ENCODE measurements at places on chromosomes 1 and 21.

DNA sequence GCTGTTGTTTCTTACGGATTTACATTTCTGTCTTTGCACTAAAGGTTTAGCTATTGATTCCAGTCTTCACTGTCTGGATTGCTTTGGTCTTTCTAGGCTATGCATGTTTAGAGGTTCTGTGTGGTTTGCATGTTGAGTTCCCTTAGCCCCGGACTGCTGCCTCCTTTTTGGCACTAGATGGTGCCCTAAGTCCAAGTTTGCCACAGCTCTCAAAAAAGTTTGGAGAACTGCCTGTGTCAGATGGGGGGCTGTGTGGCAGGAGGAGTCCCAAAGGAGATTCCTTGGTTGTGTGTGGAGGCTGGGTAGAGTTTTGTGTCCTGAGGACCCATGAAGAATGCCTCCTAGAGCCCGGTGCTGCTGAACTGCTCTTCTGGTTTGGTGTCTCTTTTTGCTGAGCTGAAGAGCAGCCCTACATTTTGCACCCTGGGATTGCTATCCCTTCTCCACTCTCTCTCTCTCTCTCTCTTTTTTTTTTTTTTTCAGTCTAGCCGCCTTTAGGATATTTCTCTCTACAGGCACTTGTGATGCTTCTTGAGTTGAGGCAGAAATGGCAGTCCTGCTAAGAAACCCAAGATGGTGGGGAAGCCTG, 74.4 kb downstream of the PTGS2 start:
- no peak for DNase-seq

DNA sequence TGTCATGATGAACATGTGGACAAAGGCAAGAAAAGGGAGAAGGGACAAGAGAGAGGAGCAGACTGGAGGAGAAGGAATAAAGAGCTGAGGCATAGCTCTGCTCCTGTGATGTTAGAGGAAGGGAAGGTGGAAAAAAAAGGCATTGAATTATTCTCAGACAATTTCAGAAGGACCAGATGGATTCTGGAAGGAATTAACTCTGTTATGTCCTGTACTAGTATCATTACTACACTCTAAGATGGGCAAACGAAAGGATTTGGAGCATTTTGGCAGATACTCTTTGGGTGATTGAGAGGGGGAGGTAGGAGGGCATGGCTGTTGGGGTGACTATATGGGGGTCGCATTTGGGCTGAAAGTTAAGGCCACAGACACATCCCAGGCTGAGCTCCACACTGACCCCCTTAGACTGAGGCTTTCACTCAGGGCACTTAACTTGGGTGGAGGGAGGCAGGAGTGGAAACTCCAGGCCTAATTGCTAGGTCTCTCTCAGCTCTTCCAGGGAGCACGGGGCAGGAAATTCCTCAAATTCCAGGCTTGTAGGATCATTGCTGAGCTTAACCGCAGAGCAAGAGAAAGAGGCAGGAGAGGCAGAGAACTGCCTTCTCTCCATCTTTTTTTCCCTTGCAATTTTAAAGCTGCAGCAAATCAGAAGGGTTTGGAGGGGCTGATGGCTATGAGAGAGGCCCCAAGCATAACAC, 25.9 kb downstream of the KIRREL1 start:
- DNase-seq, result peak; percentile 74

DNA sequence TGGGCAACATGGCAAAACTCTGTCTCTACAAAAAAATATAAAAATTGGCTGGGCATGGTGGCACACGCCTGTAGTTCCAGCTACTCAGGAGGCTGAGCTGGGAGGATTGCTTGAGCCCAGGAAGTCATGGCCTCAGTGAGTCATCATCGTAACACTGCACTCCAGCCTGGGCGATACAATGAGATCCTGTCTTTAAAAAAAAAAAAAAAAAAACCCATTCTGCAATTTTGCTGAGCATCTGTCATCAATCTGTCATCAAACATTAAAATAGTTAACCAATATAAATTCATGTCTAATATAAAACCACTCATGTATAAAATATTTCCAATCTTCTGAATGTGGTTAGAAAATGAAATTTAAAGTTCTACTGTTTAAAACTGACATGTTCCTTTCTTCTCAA, 56.9 kb downstream of the LPAR3 start:
- DNase-seq, result no peak

DNA sequence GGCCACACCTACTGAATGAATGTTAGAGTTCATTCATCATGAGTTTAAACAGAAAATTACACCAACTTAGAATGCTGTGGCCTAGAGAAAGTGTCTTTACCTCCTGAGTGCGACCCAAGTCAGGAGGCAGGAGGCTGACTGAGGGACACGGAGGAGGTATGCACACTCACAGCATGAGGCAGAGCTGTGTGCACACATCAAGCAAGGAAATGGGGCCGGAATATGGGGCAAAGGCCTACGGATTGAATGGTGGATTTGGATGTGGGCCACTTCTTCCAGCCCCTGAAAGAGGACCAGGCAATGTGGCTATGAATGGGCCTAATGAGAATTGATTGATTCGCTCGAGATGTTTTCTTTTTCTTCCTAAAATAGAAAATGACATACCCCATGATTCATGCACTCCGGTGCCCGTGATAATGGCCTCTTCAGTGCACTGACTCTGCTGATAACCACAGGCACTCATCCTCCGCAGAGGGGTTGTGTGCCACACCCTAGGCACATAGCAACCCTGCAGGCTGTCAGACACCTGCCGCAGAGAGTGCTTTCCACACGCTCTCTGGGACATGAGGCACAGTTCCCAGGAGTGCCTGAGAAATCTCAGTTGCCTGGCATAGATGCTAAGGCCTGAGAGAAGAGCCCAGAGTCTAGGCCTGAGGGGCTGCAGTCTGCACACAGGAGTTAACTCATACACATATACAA, 155.5 kb downstream of the GLUL start:
- no peak for DNase-seq

GRCh38 chr1:147089457-147089856, 82.8 kb downstream of the PRKAB2 start:
- no peak for DNase-seq

DNA sequence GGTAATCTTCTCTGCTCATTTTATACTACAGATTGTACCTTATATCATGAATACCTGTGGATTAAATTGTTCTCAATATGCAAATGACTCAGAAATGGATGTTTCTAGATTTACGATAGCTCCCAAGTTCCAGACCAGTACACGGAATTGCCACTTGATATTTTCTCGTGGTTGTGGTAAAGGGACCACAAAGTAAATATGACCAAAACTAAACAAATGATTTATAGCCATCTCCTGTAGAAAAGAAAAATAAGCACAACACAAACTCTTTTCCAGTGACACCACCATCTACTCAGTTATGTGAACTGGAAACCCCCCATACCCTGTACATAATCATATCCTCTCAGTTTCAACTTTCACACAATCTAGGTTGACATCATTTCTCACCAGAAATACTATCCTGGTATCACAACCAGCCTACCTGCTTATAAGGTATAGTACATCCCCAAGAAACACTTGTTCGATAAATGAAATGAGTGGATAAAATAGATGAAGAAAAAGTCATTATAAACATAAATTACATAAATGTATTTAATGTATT, 172.3 kb downstream of the ADGRL4 start:
- no peak for DNase-seq

DNA sequence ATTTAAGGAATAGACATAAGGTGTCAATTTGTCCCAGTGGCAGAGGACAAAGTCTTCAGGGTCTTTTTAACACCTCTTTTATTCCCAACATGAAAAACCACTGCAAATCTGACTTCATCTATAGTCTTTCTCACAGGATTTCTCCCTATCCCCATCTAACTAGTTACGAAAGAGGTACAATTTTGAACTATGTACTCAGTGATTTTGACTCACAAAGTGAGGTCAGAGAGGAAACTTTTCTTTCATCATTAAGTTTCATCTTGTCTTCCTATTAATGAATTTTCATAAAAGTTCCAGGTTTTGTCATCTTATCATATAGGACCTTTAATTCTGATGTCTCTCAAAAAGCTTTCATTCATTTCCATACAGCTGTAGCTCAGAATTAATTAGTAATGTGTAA, 63.3 kb downstream of the ASH1L start:
- no peak for DNase-seq

GRCh38 chr1:91022518-91022929, 689 bp upstream of the ZNF644 start:
- DNase-seq, result no peak

- DNase-seq, result peak; percentile 71
These were observed 12.6 kb upstream of the SAMD11 start for GRCh38 chr1:910881-911721.

DNA sequence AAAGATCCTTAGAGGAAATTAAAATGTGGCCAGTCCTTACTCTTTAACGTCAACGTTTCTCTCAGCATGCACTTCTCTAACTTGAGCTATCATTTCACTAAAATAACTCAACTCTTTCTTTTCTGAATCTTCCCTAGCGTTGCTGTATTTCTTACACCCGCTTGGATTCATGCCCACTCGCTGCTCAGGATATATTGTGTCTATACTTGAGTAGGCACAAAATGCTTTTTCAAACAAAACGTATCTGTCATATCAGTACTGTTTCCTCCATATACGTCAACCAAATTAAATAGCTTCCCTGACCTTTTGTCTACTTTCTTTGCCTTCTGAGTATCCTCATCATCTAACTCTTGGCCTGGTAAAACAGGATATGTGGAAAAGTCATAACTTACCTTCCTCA, 549.7 kb downstream of the SMYD3 start:
- no peak for DNase-seq

GRCh38 chr1:181632492-181632891, 149.2 kb downstream of the CACNA1E start:
- no peak for DNase-seq

GRCh38 chr1:53918343-53918742, 24.4 kb downstream of the DIO1 start:
- no peak for DNase-seq

GRCh38 chr1:4650481-4650880, 3.9 kb upstream of the AJAP1 start:
- peak; percentile 93 for DNase-seq

GRCh38 chr1:41442697-41443251, 41.7 kb downstream of the EDN2 start:
- no peak for DNase-seq

GRCh38 chr1:96772972-96773371, 51.4 kb downstream of the PTBP2 start:
- DNase-seq, result no peak

DNA sequence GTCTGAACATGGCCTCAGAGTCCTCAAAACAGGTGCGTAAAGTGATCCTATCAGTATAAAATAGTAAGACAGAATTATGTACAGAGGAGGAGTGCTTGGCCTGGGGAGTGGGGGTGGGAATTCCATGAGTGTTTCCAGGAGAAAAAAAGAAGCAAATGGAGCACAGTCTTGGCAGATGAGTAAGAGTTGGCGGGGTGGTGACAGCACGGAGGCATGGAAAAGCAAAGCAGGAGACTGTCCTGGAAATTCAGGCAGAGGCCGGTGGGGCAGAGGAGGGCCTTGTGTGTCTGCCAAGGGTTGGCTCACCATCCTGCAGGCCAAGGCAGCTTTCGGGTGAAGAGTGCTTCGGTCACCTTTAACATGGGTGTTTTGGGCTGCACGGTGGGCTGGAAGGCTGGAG, 63.4 kb downstream of the OPTC start:
- no peak for DNase-seq

DNA sequence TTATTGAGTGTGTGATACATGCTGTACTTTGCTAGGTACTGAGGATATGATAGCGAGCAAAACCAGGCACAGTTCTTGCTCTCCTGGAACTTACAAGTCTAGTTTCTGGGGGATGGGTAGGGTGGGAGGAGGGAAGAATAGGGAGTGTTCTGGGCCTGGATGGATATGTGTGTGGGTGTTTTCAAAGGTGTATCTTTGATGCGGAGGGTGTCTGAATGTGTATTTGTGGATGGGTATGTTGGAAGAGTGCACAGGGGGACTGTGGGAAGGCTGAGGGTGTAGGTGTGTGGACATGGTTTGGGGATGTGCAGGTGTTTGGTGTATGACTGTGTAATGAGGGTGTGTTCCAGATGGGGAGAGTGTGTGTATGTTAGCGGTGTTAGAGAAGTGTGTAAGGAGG, 4.5 kb upstream of the DPH2 start:
- no peak for DNase-seq

GRCh38 chr1:174954671-174955669, 44.8 kb upstream of the CACYBP start:
- DNase-seq, result no peak

- no peak for DNase-seq
These were observed 10.5 kb downstream of the NCMAP start for GRCh38 chr1:24566236-24566867.

- no peak for DNase-seq
These were observed 103.9 kb downstream of the CASZ1 start for GRCh38 chr1:10692401-10693021.

DNA sequence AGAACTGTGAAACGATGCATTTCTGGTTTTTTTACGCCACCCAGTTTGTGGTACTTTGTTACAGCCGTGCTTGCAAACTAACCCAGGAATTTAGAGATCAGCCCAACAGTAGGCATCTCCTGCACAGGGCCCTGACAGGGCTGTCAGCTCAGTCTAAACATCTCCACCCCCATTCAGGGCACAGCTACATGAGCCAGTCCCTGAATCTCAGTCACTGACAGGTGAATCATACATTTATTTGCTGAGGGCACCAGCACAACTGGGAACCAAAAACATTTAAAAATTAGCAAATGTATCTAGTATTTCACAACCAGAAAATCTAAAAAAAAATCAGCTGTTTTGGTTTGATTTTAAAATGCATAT, 30.7 kb downstream of the PRDX6 start:
- DNase-seq, result no peak

DNA sequence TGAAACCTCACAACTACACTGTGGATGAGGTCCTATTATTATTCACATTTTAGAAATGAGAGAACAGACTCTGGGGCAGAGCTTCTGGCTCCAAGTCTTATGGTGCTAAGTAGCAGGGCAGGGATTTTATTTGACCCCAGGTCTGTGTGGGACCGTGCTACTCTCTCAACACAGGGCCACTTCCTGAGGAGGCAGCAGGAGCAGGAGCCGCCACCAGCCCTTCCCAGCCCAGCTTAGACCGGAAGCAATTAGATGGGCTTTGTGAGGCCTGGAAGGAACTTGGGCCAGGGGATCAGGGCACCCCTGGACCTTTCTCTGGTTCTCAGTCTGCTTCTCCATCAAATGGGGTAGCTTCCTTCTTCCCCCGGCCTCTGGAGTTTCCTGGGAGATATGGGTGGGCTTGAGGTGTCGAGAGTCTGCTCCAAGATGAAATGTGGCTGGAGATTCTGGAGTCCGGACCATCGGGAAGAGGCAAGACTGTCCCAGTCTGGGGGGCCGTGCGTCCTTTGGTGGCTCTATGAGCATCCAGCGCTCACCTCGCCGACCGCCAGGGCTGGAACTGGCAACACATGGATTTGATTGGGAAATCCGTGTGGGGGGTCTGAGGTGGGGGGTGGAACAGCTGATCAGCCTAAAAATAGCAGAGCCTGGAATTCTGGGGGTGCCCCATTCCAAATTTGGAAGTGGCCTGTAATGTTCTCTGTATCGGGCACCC, 136.8 kb downstream of the FOXD2 start:
- no peak for DNase-seq

- peak; percentile 49 for DNase-seq
These were observed 31.7 kb downstream of the A3GALT2 start for GRCh38 chr1:33288976-33289857.

GRCh38 chr1:106659490-106660244, 396.8 kb upstream of the PRMT6 start:
- no peak for DNase-seq

- no peak for DNase-seq
These were observed 255.0 kb upstream of the SNX7 start for GRCh38 chr1:98406352-98407088.
